ENCODE measurements at places on chromosomes 7 and 10.

- DNase-seq = no peak
These were observed 68.2 kb upstream of the AGK start for GRCh38 chr7:141483044-141483443.

DNA sequence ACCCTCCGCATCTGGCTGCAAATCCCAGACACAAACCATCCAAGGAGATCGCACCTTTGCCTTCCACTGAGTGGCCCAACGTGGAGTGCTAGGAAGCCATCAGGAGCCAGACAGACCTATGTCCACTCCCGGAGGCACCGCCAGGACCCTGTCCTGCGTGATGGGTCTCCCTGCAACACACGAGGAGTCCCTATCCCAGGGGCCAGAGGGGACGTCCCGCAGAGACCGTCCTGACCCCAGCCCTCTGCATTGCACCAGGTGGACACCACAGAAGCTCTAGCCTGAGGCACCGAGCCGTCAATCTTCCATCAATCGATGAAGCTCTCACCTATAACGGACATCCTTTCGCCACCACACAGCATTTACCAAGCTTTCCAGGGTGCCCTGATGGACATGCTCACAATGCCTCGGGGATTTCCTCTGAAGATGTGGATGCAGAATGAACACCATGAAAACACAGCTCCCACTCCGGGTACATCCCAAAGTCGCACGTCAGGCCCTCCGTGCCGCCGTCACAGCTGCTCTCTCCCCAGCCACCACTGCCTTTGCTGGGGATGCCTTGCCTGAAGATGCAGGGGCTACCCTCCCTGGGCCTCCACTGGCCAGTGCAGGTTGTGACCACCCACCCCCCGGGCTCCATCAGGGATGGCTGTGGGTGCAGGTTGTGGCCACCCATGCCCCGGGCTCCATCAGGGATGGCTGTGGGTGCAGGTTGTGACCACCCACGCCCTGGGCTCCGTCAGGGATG is 54.1 kb downstream of the PTPRN2 start:
- DNase-seq = no peak

DNA sequence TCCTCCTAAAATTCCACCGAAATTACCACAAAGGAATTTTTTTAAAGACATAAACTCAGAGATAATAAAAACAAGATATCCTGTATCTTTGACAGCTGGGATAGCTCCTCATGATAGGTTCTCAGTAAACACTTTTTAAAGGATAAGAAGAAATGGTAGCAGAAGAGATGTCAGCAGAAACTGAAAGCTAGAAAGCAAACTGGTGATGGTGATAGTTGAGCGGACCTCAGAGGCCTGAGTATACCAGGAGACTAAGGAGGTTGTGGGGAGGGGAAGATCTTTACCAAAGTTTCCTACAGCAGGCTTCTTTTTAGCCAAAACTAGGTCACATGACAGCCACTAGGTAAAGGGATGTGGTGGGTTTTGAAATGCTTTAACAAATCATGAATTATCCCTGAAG is 22.5 kb downstream of the PCGF5 start:
- DNase-seq = no peak

- DNase-seq = no peak
These were observed 27.3 kb downstream of the ADAP1 start for GRCh38 chr7:927031-927671.

DNA sequence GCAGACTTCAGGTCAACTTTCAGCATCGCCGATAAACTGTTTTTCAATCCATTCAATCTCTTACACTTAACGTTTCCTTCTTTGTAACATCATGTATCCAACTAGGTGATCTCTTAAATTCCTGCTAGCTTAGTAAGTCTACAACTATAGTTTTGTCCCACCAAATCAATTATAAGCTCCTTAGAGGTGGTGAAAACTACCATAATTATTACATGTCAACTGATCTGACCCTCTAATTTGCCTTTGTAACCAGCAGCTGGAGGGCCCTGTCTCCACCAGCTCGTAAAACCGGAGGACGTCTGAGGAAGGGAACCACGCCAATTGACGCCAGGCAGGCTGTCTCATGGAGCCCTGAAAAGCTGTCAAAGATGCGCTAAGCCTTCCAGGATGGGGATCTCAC is 113.4 kb downstream of the ABCC2 start:
- no peak for DNase-seq

- no peak for DNase-seq
These were observed 82.2 kb downstream of the MRPL32 start for GRCh38 chr7:43014406-43014805.

GRCh38 chr7:117248829-117249228 is 74.0 kb downstream of the WNT2 start:
- DNase-seq = no peak

DNA sequence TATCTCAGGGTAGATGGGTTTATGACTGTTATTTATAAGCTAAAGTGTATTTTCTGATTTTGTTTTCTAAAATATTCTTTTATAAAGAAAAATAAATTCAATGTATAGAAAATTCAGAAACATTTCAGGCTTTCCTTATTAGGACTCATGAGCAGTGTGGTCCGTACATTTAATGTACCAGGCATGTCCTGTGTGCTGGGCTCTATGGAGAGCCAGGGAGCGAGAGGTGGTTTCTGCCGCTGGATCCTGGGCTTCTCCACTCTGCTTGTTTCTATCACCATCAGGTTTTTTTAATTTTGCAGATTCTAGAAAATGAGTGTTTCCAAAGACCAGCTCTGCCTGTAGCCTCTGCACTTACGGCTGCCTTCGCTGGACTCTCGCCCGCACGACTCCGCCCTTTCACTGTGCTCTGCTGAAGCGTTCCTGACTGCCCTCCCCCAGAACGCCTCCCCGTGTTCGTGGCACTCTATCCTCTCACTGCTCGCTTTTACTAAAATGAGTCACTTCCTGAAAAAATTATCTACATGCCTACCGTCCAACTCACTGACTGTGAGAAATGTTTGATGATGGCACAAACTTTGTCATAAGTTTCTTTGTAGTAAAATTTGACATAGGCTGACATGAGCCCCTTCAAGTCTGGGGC is 188.5 kb downstream of the ZMYND11 start:
- DNase-seq = peak; percentile 92

GRCh38 chr7:31899356-31899927 is 170.8 kb downstream of the PDE1C start:
- DNase-seq = no peak

- DNase-seq = no peak
These were observed 278.7 kb downstream of the DOCK4 start for GRCh38 chr7:111927353-111928019.

GRCh38 chr7:36423633-36424032 is 34.0 kb downstream of the ANLN start:
- DNase-seq = no peak

- no peak for DNase-seq
These were observed at the start of gene CDHR1 for GRCh38 chr10:84194424-84195043. TSS of gene CDHR1 (plus strand) at chr10:84194537. CDS start at chr10:84194761, 224 bp downstream.

DNA sequence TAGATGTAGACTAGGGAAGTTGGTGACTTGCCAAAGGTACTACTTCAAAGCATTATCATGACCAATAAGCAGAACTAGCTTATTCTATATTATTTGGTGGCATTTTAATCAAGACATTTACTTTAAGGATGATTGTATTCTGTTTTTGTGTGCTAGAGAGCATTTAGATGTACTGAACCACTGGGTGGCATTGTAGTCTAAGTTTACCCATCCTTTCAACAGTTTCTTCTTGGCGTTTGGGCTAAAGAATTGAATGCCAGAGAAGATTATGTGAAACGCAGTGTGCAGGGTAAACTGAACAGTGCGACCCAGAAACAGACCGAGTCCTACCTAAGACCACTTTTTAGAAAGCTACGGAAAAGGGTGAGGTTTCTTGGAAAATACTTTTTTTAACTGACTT is 26.8 kb downstream of the PRPF18 start:
- DNase-seq = no peak

DNA sequence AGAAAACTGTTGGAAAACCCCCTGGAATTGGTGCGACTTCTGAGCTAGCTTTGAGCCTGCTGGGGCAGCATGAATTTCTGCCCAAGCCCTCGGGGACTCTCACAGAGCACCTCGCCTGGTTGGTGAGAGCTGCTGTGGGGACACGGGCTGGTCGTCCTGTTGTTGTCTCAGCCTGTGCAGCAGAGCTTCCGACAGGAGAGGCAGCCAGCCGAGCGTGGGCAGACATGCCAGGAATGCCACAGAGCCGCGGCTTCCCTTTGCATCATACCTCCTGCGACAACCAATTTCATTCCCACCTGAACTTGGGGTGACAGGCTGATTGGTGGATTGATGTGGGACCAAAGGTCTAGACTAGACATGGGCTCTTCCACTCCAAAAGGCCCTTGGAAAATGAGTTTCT is 60.2 kb upstream of the NRBF2 start:
- no peak for DNase-seq
